ENCODE measurements at places on chromosomes 6 and 20. TPM values are rescaled to one million over a fixed set of nuclear protein-coding genes. Genes with fewer than 3 reads are reported as not detected.

Gene IL17F
- total RNA-seq, result 0.84 TPM

Gene GRIK2
- not detected for total RNA-seq

DNA sequence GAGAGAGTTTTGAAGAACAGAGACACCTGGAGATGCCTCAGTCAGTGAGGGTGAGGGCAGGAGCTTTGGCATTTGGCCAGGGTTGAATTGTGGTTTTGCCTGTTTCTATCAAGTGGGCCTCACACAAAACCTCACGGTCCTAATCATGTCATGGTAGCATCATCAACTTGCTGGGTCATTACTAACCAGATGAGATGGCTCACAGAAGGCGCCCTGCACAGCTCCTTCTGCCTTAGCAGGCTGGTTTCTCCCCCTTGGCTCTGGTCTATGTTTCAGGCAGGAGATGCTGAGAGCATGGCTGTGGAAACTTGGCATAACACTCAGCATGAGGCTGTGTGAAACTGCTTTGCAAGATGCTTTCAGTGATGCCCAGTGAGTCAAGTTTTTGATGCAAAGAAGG, 99.3 kb downstream of the LRRC1 start:
- no peaks in the 10 kb centered on the region for H3K4me1 ChIP-seq
- no peak for DNase-seq
- H3K4me3 ChIP-seq, result no peak overlapping the region
- no peak overlapping the region for H3K27ac ChIP-seq
- no peaks in the 10 kb centered on the region for H3K36me3 ChIP-seq

- no peak for DNase-seq
- H3K4me1 ChIP-seq, result no peaks in the 10 kb centered on the region
- H3K4me3 ChIP-seq, result no peak overlapping the region
- H3K27me3 ChIP-seq, result no peaks in the 10 kb centered on the region
- no peaks in the 10 kb centered on the region for H3K36me3 ChIP-seq
Measured at GRCh38 chr6:905556-905955, 212.6 kb upstream of the EXOC2 start.

- H3K27ac ChIP-seq, result no peak overlapping the region
- H3K36me3 ChIP-seq, result no peaks in the 10 kb centered on the region
- H3K4me1 ChIP-seq, result no peaks in the 10 kb centered on the region
- no peaks in the 10 kb centered on the region for H3K27me3 ChIP-seq
Measured at GRCh38 chr20:47917549-47918070, 132.3 kb upstream of the SULF2 start.

- no peak for DNase-seq
- no peak overlapping the region for H3K4me3 ChIP-seq
- H3K27ac ChIP-seq, result no peak overlapping the region
- H3K36me3 ChIP-seq, result no peaks in the 10 kb centered on the region
- no peaks in the 10 kb centered on the region for H3K27me3 ChIP-seq
Measured at GRCh38 chr20:37405351-37405897, 59.5 kb downstream of the SRC start.

DNA sequence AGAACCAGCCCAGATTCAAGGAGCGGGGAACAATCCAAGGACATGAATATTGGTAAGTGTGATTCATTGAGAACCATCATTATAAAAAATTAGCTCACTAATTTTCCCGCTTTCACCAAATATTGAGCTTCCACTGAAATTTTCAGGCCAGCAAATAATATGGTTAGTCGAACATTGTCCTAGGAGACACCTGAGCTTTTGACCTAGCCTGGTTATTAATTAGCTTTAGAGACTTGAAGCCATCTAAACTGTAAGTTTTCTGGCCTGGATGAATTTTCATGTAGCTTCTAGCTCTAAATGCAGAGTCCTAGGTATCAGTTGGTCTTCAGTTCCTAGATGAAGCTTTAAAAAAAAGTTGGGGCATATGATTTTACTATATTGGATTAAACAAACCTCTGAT, 17.1 kb upstream of the RALGAPA2 start:
- H3K4me3 ChIP-seq, result no peak overlapping the region
- peaks cover 7% of the 10 kb centered on the region for H3K4me1 ChIP-seq
- H3K36me3 ChIP-seq, result no peaks in the 10 kb centered on the region
- no peak overlapping the region for H3K27ac ChIP-seq
- H3K27me3 ChIP-seq, result no peaks in the 10 kb centered on the region
- no peak for DNase-seq

DNA sequence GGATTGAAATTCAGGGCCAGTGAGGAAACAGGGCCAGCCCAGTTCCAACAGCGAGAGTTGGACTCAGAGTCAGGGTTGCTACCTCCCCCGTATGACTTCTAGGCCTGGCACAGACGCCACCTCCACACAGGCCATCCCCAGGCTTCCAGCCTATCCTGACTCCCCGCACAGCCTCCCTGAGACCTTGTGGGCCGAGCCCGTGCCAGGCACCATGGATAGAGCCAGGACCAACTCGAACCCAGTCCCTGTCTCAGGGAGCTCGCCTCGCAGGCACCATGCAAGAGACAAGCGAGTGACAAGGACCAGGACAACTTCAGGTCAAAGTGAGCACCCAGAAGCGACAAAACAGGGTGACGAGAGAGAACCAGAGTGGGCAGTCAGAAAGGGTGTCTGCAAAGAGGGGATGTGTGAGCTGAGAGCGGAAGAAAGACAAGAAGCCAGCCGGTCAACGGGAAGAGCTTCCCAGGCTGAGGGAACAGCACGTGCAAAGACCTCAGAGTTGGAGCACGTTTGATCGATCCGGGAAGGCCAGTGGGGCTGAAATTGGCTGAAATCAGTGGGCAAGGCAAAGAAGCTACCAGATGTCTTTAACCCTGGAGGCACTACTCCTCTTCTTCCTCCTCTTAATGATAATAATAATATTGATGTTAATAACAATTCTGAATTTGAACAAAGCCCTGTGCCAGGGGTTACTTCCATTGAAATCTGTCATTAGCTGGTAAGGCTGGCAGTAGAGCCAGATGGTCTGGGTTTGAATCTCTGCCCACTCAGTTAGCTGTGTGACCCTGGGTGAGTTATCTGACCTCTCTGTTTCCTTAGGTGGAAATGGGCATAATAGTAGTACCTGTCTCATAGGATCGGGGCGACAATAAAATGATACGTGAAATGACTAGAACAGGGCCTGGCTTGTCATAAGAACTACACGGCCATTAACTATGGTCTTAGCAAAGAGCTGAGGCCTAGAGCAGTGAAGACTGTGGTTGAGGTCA, 45.0 kb downstream of the KIAA1755 start:
- H3K4me1 ChIP-seq, result no peaks in the 10 kb centered on the region
- H3K27ac ChIP-seq, result no peak overlapping the region
- no peaks in the 10 kb centered on the region for H3K27me3 ChIP-seq
- no peak for DNase-seq
